CD4-positive, alpha-beta memory T cell (primary cell): ENCODE measurements at places on chromosomes 3 and 15.

GRCh38 chr3:120214176-120214575 is 70.8 kb downstream of the GPR156 start:
- no peak for DNase-seq

DNA sequence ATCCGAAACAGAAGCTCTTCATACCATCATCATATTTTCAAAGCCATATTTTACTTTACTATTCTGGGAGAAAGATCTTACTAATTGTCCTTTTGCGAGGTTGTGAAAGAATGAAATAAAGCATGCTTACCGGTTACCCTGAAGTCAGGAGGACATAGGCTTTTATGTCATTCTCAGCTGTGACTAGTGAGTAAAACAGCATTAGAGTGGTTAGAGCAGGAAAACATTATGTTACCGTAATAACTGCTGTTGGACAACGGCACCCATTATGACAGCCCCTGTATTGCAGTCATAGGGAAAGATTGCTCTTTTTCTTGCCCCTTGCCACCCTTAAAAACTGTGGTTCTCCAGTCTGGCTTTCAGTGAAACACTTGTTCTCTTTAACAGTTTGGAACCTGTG is 1035.7 kb downstream of the ZPLD1 start:
- DNase-seq: no peak

- DNase-seq: no peak
Measured at GRCh38 chr3:159418571-159419526, 569.8 kb upstream of the IL12A start.

DNA sequence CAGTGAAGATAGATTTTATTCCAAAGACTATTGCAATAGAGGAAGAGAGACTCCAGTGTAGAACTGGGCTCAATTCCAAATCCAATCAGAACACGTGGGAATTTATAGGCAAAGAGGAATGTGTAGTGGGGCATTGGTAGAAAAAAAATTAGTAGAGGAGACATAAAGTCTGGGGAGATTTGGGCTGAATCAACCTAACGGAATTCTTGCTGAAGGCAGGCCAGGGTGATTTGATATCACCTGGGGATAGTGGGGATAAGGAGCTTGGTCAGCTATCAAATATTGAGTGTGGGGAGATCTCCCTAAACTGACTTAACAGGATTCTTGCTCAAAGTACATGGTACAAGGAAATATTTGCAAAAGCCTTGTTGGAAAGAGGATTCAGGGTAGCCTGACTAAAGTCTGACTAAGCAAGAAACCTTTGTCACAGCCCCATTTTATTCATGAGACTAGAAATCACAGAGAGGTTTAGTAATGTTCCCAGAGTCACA is 29.6 kb downstream of the SST start:
- no peak for DNase-seq

GRCh38 chr15:74995779-74996765 is 709 bp downstream of the SCAMP5 start:
- DNase-seq: no peak

GRCh38 chr3:188303823-188304222 is 149.9 kb downstream of the LPP start:
- DNase-seq: no peak
